Natural killer cell treated with Interleukin-12 subunit alpha and Interleukin-12 subunit beta and Interleukin-15 and Interleukin-18, amount 100 ng/mL, for 72 hours (primary cell): ENCODE measurements at places on chromosomes 12 and 14. TPM values are rescaled to one million over a fixed set of nuclear protein-coding genes. Genes with fewer than 3 reads are reported as not detected.

Gene RNF212B
- total RNA-seq = not detected

DNA sequence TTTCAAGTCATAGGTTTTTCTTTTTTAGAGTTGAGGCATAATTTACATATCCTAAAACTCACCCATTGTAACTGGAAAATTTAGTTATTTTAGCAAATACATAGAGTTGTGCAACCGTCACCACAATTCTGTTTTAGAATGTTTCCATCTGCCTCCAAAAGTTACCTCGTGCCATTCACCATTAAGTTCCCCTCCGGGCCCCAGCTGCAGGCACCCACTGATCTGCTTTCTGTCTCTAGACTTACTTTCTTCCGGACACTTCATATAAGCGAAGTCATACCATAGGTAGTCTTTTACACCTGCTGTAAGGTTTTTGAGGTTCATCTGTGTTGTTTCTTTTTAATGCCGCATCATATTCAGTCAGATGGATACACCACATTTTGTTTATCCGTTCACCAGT is 28.7 kb downstream of the PPP2R5C start:
- no peak for DNase-seq

DNA sequence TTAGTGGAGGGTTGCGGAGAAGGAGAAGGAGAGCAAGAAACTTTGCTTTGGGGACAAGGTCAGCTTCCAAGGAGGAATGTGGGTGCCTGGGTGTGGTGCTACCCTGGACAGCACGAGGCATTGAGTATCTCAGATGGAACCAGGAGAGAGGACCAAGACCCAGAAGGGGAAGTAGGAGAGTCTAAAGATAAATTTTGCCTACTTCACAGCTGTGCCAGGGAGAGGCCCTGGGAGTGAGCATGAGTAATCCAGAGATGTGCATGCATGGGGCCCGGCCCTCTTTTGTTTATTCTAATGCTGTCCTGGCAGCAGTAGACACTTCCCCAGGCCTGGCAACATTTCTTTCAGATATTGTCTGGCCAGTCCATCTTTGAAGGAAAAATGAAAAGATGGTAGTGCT is 49.5 kb upstream of the GNPNAT1 start:
- DNase-seq = no peak

Gene TAS2R42
- not detected for total RNA-seq

DNA sequence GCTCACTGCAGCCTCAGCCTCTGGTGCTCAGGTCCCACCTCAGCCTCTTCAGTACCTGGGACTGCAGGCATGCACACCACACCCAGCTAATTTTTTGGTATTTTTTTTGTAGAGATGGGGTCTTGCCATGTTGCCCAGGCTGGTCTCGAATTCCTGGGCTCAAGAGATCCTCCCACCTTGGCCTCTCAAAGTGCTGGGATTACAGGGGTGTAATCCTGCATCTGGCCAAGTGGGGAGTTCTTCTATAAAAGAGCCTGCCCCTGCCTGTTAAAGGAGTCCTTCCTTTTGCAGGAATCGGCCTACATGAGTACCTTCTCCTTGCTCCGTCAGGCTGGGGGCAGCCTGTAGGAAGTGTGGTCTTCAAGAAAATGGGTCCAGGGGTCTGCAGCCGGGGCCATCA is 54.1 kb upstream of the RASSF3 start:
- no peak for DNase-seq

Gene AMHR2
- total RNA-seq = not detected

Gene ETV6
- 82.3 TPM for total RNA-seq

- no peak for DNase-seq
Observed at GRCh38 chr14:101120641-101121507, 217.4 kb upstream of the RTL1 start.

Gene PIP4P1
- 33.3 TPM for total RNA-seq

Gene TGM1
- 2.5 TPM for total RNA-seq

DNA sequence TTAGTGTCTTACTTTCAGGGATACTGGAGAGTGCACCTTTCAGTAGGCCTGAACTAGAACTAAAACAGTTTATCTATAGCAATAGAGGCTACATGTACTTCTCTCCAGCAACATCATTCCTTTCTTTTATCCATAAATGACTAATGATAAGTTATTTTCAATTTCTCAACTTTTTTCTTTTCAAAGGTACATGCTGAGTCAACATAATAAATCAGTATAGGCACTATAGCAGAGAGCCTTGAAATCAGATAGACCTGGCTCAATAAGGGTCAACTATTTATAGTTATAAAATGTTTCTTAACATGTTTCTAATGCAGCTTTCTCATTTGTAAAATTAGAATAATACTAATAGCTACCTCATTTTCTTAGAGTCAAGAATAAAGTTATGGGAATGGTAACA is 5.6 kb downstream of the IL22 start:
- DNase-seq = no peak
